AG08395 (cell line): ENCODE measurements at places on chromosomes 5 and 9.

DNA sequence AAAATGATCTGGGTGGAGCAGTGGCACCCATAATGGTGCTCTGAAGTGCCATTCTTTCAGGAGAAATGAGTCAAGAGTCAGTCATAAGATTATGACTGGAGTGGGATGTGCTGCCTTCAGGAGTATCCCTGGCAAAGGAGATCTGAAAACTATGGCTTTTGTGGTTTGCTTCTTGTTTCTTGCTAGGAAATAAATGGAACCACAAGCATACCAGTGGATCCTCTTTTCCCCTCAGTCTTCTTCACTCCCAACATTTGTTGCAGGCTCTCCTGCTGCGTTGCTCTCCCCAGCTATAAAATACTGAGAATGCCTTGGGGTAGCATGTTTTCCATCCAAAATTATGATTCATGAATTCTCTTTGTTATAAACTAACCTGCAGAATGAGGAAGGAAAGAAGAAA is 199.1 kb downstream of the NNT start:
- peak; percentile 78 for DNase-seq

DNA sequence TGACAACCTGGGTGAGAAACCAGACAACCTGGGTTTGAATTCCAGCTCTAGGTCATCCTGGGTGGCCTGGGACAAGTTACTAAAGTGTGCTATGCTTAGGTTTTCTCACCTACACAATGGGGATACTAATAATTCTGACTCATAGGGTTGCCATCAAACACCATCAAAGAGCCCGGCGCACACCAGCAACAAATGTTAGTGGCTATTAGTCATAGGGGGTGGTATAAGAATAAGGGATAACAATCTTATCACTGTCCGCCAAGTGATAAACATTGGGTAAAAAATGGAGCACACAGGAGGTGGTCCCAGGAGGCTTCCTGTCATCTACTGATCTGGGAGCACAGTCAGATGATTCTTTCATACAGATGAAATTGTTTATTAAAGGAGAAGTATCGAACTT is 61.4 kb upstream of the AFAP1L1 start:
- no peak for DNase-seq

DNA sequence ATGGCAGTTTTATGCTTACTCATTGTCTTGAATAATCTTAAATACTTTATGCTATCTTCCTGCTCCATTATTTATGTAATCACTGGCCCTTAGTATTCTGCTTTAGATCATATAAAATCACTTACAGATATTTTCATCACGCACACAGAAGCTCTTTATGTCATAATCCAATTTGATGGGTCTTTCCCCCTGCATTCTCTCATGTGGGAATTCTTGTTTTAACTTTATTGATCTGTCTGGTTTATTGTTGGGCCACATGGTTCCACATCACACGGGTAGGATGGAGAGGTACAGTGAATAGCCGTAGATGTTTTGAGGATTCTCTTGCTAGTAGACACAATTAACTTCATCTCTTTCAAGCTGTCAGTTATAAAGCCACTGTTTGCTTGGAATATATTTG is 27.0 kb downstream of the PLPPR1 start:
- DNase-seq = no peak

- no peak for DNase-seq
Observed at GRCh38 chr5:170286386-170286925, 11.1 kb downstream of the LCP2 start.
